Bone marrow (tissue), 2 donors: ENCODE measurements at places on chromosomes 5 and 9.
A peak's percentile ranks its signal among the peaks of the same experiment; 100 is the strongest.

DNA sequence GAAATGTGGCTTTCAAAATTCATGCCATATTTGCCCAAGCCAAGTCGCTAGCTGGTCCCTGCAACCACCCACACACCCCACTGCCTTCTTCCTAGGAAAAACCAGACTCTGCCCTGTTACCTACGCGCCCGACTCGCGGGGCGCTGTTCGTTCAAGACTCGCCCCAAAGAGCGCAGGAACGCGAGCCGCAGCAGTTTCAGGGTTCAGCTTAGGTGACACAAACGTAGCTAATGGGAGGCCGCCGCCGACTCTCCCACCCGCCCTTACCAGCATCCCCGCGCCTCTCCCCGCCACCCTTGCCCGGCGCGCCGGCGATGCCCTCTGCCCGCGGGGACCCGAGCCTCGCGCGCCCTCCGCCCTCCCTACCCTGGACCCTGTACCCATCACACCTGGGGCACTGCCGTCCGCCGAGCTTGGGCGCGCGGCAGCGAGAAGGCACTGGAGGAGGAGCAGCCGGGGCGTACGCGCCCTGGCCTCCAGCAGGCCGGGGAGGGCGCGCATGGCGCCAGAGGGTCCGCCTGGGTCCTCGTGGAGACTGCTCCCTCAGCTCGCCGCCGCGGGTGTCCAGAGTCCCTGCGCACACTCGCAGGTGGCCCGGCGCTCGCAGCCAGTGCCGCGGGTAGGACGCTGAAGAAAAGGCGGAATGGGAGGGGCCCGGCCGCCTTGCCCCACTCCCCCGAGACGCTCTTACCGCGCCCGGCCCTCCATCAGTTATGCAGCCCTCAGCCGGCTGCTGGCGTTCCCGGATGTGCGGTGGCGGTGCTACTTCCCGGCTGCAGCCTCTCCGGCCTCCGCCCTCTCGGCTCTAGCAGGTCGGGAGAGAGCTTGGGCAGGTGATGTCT is at the start of gene EMB:
Gene EMB (minus strand): TSS at position 638 of the 842 bp plus-strand sequence. CDS start 137 bp downstream, at position 501.
- peak; percentile 81 for DNase-seq

DNA sequence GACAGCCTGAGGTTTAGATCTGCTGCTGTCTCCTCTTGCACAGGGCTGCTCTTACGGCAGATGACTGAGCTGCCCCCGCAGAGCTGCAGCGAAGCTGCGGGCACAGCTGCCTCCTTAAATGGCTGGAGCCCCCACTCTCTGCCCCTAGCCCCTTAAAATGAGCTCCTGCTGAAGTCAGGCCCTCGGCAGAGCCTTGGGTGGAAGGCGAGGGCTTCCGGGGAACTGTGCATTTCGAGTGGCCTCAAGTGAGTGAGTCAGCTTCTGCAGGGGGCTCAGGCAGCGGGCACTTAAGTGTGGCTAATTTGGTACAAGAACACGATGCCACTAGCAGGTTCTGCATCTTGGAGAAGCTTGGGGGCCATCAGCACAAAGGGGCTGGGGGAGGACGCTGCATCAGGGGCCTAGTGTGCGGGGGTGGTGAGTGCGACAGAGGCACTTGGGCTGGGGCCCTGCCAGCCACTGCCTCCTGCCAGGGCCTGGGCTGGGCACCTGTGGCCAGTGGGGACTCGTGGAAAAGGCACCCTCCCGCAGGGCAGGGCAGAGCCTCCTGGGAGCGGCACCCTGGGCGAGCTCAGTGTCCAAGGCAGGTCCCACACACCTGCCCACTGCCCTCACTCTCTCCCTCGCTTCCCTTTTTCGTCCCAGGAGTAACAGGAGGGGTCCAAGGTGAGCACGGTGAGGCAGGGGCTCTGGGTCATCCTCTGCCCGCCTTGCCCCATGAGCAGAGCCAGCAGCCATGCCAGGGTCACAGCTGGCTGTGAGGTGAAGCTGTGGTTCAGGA is 28.8 kb upstream of the RNU6ATAC start:
- no peak for DNase-seq

DNA sequence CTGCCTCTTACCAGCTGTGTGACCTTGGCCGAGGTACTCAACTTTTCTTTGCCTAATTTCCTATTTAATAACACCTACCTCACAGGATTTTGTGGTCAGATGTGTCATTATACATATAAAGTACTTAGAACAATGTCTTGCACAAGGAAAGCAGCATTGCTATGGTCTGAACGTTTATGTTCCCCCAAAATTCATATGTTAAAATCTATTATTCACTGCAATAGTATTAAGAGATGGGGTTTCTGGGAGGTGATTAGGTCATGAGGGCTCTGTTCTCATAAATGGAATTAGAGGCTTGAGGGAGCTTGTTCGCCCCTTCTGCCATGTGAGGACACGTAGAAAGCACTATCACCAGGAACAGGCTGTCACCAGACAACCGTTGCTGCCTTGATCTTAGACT is 10.9 kb upstream of the RNF145 start:
- no peak for DNase-seq

- no peak for DNase-seq
These were observed 339.8 kb upstream of the RGMB start for GRCh38 chr5:98433673-98434072.
